ENCODE measurements at places on chromosomes 12 and 14.

GRCh38 chr14:34684578-34684977 lies 29.8 kb downstream of the CFL2 start:
- no peak for DNase-seq

- no peak for DNase-seq
These were observed 138.0 kb downstream of the ZNF664 start for GRCh38 chr12:124111006-124111405.

- no peak for DNase-seq
These were observed 139.5 kb upstream of the OTX2 start for GRCh38 chr14:56949828-56950227.

GRCh38 chr12:57832966-57833365 lies 13.6 kb downstream of the CTDSP2 start:
- no peak for DNase-seq

DNA sequence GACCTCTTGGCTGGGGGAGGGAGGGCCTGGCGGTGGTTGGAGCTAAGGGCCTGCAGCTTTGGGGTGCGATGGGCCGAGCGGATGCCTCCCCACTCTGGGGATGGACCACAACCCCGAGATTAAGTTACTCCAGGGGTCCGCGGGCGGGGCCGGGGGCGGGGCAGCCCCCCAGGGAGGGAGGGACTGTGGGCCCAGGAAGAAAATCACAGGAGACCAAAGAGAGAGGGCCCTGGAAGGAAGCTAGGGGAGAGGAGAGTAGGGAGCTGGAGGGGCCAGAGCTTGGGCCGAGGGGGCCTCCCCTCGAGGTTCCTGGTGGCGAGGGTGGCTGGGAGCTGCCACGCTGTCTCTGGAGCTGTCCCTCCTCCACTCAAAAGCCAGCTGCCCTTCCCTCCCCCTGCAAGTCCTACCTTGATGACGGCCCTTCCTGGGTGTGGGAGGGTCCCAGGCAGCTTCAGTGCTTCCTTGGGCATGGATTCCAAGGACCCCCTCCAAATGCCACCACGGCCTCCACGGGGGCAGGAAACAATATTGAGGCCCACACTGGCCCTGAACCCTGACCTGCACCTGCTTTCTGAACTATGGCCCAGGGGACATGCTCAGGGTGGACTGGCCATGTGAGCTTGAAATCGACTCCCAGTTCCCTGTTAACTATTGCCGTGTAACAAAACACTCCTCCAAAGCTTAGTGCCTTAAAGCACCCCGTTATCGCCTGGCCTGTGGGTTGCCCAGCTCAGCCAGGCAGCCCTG lies 610 bp upstream of the NUDT14 start:
- DNase-seq: no peak

- no peak for DNase-seq
These were observed 161.3 kb downstream of the CPNE8 start for GRCh38 chr12:38744041-38744440.

- no peak for DNase-seq
These were observed 454.1 kb downstream of the PCNX1 start for GRCh38 chr14:71361336-71361735.

GRCh38 chr14:85295318-85295717 lies 234.6 kb upstream of the FLRT2 start:
- DNase-seq: no peak

- DNase-seq: peak; percentile 28
These were observed 51.1 kb upstream of the C14orf180 start for GRCh38 chr14:104528496-104528895.

GRCh38 chr14:99445931-99446330 lies 34.7 kb downstream of the SETD3 start:
- DNase-seq: no peak

DNA sequence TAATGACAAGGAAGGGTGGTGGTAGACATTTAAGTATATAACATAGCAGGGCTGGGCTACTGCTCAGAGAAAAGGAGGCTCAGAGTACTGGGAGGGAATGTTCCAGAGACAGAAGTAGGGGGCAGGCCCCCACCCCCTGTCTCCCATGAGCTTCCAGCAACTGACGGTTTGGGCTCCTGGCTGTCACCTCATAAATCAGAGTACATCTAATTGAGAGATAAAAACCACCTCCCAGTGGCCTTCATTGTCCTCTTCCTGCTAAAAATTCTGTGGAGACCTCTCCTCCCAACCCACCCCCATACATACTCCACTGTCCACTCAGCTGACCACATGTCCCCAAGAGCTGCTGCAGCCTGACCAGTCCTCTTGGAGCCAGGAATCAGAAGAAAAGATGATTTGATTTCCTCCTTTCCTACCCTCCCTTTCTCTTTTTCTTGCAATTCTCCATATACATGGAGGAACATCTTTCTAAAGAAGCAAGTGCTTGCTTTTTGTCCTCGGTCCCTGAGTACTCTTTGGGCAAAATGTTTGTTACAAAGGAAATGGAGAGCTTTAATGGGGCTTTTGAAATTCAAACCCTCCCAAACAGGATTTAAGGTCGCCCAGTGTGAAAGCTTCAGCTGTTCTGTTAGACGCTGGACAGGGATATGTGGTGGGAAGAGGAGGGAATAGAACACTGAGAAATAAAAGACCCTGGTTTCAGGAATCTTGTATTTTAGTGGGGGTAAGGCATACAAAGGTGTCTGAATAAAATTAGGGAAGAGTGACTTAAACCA lies 16.4 kb upstream of the KCNA5 start:
- DNase-seq: no peak

GRCh38 chr12:107469011-107469410 lies 216.6 kb upstream of the PWP1 start:
- DNase-seq: no peak

DNA sequence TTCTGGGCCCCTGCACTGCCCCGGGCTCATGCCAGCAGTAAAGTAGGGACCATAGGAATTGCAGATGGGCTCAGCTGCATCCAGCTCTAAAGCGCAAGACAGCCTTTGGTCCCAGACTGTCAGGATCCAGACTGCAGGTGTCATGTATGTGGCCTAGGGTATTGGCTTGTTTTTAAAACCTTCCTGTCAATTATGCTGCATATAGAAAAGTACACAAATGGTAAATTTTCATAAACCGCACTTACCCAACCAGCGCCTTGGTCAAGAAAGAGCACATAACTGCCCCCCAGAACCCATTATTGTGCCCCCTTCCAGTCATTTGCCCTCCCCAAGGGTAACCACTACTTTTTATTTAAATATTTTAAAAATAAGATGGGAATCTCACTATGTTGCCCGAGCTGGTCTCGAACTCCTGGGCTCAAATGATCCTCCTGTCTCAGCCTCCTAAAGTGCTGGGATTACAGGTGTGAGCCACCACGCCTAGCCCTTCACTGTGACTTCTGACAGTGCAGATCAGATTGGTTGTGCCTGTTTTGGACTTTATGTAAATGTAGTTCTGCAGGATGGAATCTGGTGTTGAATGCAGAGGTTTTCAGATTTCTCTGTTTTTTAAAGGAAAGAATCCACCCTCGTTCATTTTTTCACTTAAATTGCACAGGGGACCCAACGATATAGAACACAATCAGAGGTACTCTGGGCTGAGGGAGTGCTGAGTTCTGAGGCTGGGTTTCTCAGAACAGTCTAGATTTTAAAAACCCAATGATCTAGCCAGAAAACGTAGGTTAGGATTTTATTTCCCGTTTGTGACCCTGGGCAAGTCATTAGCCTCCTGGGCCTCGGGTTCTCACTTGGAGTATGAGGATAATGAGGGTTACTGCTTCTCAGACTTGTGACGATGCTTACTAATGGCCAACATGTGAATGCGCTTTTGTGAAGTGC lies 6.7 kb downstream of the NR4A1 start:
- no peak for DNase-seq

DNA sequence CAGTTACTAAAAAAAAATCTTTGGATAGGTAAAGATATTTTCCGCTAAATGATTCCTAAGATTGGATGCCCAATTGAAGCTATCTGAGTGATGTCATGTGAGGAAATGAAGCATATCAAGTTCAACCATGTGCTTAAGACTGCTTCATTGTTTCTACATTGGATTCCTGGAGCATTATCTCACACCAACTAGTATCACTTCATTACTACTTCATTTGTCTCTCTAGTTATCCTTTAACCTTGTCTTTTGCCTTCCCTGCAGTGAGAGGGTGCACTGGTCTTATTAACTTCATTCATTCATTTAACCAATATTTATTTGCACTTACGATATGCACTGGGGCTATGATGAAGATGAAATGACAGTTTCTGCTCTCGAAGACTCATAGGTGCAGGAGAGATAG lies 198.1 kb downstream of the SLC38A4 start:
- DNase-seq: no peak

DNA sequence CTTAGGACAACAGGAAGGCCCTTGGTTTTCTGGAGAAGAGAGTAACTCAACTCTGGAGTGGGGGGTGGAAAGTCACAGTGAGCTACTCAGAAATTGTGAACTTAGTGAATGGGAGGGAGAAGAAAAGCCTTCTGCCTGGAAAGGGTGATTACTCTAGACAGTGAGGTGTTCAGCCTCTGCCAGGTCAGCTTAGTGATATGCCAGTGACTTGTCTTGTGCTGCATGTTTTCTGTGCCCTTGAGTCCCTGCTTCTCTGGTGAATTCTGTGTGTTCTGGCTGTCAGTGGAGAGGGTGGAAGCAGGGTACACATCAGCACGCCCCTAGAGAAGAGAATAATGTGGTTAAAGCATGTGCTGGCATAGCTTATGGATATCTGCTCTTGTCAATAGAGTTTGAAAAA lies 13.4 kb downstream of the ATP23 start:
- no peak for DNase-seq

GRCh38 chr14:22691171-22691570 lies 47.0 kb upstream of the OR6J1 start:
- no peak for DNase-seq

GRCh38 chr14:55760789-55761566 lies 181.0 kb downstream of the KTN1 start:
- DNase-seq: no peak

DNA sequence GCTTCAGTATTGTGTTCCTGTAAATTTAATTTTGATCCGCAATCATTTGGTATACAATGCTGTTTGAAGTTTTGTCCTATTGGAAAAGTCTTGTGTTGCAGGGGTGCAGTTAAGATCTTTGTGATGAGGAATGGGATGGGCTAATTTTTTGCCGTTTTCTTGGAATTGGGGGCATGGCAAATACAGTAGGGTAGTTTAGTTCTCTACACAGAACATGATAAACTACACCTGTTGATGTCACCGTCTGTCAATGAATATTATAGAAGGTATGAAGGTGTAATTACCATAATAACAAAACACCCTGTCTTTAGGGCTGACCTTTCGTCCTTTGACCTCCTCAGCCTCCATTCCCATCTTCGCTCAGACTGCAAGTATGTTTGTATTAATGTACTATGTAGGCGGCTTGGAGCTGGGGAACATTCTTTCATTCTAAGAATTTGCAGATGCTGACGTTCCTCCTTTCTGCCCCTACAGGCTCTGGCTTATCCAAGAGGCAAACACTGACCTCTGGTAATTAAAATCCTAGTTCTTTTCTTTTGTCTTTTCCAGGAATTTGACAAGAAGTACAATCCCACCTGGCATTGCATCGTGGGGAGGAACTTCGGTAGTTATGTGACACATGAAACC lies 1.7 kb downstream of the DYNLL1 start:
- no peak for DNase-seq

GRCh38 chr12:2009623-2010022 lies 5.4 kb upstream of the DCP1B start:
- no peak for DNase-seq

DNA sequence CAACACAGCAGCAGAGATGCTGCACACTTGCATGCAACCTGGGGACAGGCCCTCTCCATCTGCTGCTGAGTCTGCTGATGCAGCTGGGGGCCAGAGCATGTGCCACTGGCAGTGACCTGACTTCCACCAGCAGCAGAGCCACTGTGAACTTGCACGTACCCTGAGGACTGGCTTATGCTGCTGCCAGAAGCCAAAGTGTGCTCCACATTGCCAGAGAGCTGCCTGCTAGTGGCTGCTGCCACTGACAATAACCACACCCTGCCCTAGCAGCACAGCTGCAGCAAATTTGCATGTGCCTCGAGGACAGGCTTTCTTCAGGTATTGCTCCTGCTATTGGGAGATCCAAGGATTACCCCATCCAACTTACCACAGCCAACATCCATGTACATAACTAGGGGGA lies 4.5 kb upstream of the PRR4 start:
- DNase-seq: no peak

GRCh38 chr12:92437452-92437851 lies 265.3 kb upstream of the PLEKHG7 start:
- DNase-seq: no peak

GRCh38 chr14:90544566-90544965 lies 147.7 kb downstream of the CALM1 start:
- DNase-seq: no peak

DNA sequence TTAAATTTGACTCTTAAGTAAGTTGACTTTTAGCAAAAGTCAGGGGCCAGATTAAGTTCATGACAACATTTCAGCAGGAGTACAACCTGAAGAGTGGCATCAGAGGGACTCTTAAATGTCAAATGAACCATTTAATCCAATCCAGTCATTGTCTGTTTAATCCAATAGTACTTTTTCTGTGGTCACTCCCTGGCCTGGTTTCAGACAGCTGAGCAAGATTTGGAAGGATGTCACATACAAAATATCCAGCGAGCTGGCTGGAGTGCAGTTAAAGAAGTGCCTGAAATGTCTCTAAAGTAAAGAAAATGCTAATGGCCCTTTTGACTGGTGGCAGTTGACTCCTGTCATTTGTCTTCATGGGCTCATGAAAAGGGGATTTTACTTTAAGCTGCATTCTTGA lies 1082.1 kb downstream of the AACS start:
- DNase-seq: no peak

GRCh38 chr12:129489100-129489676 lies 414.6 kb downstream of the TMEM132D start:
- no peak for DNase-seq

GRCh38 chr14:64841121-64841651 lies 38.5 kb downstream of the SPTB start:
- peak; percentile 67 for DNase-seq

Measured in H9 (cell line).